Activated naive CD4-positive, alpha-beta T cell treated with anti-CD3 and anti-CD28 coated beads for 36 hours (primary cell): ENCODE measurements at places on chromosomes 2 and 18. TPM values are rescaled to one million over a fixed set of nuclear protein-coding genes. Genes with fewer than 3 reads are reported as not detected.

The HOXD4 gene
- total RNA-seq: not detected

The DCC gene
- total RNA-seq: not detected

DNA sequence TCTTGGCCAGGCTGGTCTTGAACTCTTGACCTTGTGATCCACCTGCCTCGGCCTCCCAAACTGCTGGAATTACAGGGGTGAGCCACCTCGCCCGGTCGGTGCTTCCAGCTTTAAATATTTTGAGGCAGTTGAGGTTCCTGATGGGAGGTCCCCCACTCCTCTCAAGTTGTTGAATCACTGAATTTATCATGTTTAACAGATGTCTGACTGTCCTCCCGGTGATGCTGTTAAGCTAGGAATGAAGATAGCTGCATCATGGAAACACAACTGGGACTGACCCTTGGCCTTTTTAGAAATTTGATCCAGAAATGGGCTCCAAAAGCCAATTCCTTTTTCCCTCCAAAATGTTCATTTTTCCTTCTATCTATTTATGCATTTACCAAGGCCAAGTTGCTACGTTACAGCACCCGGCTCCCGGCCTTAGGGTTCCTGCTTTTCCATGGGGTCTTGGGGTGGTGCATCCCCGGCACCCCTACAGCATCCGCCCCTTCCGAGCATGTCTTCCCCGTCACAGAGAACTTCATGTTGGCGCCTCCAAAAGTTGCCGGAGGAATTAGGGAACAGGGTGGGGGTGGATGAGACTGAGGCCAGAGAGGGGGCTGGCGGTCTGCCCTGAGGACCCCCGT is 43.9 kb downstream of the PAX8 start:
- H3K27ac ChIP-seq: peak overlapping the region; percentile 91
- H3K4me3 ChIP-seq: peak overlapping the region; percentile 88
- DNase-seq: no peak
- peaks cover 6% of the 10 kb centered on the region for H3K36me3 ChIP-seq
- H3K27me3 ChIP-seq: no peaks in the 10 kb centered on the region

The PLGLB1 gene
- 0.37 TPM for total RNA-seq

The SEPTIN10 gene
- total RNA-seq: 2.3 TPM

- peaks cover 2% of the 10 kb centered on the region for H3K4me1 ChIP-seq
- H3K27ac ChIP-seq: no peak overlapping the region
- H3K36me3 ChIP-seq: no peaks in the 10 kb centered on the region
- peaks cover 32% of the 10 kb centered on the region for H3K27me3 ChIP-seq
- H3K4me3 ChIP-seq: no peak overlapping the region
Measured at GRCh38 chr2:150491943-150492342, 4.5 kb upstream of the RND3 start.
